ENCODE measurements at places on chromosomes 5 and 9.

DNA sequence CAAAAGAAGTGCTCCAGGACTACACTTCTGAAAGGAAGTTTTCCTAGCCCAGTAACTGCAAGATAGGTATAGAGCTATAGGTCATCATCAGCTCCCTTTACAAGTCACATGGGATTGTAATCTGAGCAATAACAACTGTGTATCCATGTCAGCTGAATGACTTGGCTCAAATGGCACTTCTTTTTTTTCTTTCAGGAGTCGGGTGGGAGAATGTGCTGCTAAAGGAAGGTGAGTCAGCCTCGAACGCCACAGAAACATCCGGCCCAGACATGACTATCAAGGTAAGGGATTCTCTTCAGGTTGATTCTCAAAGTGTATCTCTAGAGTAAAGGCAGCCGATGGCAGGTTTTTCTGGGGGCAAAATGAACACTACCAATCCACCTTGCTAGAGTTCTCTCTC is 192.2 kb downstream of the C9orf152 start:
- DNase-seq, result peak; percentile 9

GRCh38 chr5:45568813-45569212 is 127.4 kb downstream of the HCN1 start:
- DNase-seq, result no peak

GRCh38 chr5:93054424-93055163 is 526.4 kb downstream of the NR2F1-AS1 start:
- no peak for DNase-seq

DNA sequence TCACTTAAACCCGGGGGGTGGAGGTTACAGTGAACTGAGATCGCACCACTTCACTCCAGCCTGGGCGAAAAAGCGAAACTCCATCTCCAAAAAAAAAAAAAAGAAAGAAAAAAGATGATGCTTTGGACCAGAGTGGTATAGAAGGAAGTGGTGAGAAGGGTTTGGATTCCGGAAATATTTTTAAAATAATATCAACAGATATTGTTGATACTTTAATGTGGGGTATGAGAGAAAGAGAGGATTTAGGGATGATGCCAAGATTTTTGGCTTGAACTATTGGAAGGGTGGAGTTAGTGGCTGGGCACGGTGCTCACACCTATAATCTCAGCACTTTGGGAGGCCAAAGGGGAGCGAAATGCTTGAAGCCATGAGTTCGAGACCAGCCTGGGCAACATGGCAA is 49.6 kb upstream of the PLIN2 start:
- no peak for DNase-seq

- peak; percentile 53 for DNase-seq
Observed at GRCh38 chr5:170269579-170269978, 28.0 kb downstream of the LCP2 start.

- DNase-seq, result no peak
Observed at GRCh38 chr5:16713386-16713928, 96.7 kb upstream of the RETREG1 start.

- no peak for DNase-seq
Observed at GRCh38 chr9:127847178-127847510, 7.3 kb downstream of the ENG start.

DNA sequence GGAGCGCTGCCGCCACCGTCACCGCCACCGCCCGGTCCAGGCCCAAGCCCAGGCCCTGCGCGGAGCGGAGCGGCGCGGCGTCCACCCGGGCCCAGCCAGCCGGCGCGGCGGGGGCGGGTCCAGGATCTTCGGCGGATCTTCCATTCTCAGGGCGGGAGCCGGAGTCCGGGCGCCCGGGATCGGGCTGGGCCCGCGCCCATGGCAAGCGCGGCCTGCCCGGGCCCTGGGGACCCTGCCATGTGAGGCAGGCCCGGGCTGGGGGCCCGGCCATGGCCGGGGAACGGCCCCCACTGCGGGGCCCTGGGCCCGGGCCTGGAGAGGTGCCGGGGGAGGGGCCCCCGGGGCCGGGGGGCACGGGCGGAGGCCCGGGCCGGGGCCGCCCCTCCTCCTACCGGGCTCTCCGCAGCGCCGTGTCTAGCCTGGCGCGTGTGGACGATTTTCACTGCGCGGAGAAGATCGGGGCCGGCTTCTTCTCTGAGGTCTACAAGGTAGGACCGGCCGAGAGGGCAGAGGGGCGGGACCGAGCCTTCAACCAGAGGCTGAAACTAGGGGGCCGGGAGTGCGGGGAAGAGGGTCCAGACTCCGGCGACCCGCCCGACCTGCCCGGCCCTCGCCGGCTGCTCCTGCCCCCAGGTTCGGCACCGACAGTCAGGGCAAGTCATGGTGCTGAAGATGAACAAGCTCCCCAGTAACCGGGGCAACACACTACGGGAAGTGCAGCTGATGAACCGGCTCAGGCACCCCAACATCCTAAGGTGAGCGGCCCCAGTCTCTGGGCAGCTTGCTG is 482 bp downstream of the TESK1 start:
- DNase-seq, result peak; percentile 42

DNA sequence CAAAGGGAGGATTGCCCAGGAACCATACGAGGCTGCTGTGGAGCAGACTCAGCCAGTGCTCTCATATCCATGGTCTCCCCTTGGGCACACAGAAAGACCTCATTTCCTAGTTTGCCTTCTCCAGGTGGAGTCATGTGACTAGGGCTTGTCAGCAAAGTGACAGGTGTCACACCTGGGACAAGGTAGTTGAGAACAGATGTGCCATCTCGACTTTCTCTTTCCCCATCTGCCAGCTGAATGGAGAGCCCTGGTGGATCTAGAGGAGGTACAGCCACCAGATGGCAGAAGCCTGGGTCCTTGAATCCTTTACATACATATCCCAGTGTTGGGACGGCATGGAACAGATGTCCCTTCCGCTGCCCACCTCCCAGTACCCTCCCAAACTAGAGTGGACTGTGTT is 42.9 kb upstream of the ALDOB start:
- no peak for DNase-seq

DNA sequence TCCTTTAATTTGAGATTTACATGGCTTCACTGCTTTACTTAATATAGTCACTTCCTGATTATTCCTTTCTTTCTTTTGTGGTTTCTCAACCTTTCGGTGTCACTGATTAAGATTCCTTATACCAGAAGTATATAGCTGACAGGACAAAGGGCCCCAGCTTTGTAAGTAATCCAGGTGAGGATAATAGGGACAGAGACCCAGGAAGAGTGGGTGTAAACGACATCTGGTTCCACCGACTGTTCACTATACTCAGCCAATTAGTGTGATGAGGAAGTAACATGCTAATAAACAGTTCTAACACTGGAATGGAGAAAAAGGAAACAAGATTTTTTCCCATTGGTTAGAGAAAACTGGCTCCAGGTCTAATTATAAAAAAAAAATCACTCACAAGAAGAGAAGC is 286.3 kb upstream of the EFNA5 start:
- no peak for DNase-seq

DNA sequence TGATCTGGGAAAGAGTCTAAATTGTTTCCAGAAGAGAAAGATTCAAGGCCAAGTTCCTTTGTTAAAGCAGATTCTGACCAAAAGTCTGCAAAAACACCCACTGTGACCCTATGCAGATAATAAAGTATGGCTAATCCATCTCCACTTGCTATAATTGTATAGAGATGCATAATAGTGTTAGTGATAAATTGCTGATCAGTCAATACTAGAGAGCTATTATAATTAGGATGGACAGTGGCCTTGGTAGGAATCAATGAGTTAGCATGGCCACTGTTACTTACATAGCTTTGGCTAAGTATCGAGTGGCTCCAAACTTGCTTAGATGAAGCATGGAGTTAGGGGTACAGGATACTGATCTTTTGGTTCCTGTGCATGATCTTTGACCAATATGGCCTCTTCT is 683.4 kb upstream of the MEF2C start:
- no peak for DNase-seq

DNA sequence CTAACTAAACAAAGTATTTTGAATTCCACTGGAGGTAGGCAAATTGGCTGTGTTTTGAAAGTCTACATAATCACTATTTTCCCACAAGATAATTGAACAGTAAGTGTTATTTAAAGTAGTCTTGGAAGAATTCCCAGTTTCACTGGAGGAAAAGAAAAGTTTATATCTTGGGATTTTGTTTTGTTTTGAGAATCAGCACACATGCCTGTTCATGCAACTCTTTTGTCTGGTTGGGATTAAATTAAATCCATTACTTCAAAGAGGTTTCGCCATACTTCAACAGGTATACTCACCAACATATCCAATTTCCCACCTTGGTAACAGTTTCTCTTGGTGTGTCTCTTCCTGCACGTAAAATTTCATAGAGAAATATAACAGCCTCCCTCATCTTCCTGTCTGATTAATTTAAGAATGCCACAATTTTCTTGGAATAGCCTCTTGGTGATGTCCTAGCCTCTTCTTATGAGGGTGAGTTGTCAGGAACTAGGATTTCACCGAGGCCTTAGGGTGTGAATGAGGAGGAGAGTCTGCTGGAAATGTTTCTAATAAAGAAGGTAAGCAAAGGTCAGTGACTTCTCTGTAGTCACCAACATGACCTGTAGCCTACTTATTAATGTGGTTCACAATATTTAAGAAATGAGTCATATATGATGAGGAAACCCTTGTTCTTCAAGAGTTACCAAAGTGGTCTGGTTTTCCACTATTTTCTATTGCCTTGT is 48.1 kb downstream of the ITGA2 start:
- DNase-seq, result no peak

GRCh38 chr9:133615186-133615585 is 6.0 kb upstream of the FAM163B start:
- DNase-seq, result no peak

DNA sequence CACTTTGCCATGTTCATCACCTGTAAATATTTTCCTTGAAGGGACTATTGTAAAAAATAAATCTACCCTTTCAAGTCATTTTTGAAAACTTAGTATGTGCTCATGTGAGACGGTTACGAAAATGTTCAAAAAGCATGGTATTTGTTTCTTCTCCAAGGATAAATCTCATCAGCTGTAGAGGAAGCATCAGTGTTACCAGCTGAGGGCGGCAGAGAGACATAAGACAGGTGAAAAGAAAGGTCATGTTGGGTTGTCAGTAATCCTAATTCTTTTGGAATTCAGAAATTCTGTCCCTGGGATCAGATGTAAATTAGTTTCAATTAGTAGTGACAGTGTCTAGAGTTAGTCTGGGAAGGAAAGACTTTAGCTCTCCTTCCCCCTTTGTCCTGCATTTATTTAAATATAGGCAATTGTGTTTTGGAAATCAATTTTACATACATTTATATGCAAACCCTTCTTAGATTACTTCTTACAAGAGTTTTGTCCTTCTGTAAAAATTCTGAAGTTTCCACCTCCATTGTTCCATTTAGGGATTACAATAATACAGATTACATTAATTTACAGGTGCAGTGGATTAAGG is 791.9 kb upstream of the CDH6 start:
- no peak for DNase-seq

DNA sequence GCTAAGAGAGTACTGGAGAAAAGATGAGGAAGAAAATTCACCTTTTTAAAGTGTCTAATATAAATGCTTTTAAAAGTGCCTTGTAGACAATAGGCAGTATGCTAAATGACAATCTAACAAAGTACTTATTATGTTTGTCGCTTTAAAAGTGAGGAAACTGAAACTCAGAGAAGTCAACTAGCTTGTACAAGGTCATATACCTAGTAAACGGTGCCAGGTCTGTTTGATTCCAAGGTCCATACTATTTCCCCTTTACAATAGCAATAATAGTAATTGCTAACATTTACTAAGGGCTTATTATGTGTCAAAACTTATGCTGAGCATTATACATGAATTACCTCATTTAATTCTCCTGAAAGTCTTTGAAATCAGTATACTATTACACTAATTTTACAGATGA is 328.6 kb upstream of the SLC24A2 start:
- no peak for DNase-seq

- no peak for DNase-seq
Observed at GRCh38 chr9:136100700-136101614, 5.9 kb upstream of the NACC2 start.

DNA sequence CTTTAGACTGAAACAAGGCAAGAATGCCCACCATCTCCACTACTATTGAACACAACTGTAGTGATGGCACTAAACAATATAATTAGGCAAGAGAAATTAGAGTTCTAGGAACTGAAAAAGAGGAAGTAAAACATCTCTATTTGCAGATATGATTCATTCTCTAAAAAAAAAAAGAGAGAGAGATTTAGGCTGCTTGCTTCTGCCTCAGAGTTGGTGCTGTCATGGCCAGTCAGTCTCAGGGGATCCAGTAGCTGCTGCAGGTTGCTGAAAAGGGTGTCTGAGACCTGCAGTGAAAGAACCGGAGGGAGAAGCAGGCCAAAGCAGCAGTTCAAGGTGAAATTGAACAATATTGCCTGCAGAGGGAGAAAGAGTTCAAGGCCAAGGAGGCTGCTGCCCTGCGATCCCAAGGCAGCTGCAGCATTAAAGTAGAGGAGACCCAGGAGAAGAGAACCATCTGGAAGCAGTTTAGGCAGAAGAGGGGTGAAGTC is 72.5 kb downstream of the AP3B1 start:
- DNase-seq, result no peak
